Left lobe of liver (tissue), 2 donors: ENCODE measurements at places on chromosomes 1 and 21. TPM values are rescaled to one million over a fixed set of nuclear protein-coding genes. Genes with fewer than 3 reads are reported as not detected.

Gene TMEM61
- not detected for total RNA-seq

- DNase-seq: no peak
Measured at GRCh38 chr1:28535180-28535579, 17.7 kb upstream of the TRNAU1AP start.

DNA sequence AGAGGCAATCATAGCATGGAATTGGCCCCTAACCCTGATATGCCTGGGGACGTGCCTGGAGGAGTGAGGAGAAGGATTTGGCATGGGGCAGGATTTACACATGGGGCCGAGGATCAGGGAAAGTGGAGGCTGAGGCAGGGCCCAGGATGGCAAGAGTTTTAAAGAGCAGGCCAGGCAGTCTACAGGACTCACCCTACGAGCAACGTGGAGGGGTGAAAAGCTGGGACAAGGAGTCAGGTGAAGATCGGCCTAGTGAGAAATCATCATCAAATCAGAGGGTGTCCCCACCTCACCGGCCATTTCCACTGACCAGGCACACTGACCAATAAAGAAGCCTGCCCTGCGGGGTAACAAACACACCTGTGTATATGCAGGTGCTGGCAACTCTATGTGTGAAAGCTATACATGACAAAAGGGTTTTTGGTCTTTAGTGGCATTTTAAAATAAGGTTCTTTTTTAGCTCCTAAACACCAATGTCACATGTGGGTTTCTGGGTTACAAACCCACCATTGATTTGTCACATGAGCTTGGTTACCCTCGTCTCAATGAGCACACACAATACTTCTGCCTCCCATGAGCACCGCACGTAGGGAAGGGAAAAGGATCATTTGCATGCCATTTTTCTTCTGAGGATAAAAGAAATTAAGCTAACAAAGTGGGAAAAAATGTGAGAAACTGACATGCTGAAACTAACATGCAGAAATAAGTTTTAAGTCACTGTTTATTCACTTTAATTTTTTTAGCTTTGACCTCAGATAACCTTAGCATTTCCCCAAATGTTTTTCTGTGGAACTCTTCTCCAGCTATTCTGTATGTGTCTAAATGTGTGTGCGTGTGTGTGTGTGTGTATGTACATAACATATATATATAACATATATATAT, 168.1 kb upstream of the EDN2 start:
- no peak for DNase-seq

Gene PYHIN1
- total RNA-seq: 0.18 TPM

DNA sequence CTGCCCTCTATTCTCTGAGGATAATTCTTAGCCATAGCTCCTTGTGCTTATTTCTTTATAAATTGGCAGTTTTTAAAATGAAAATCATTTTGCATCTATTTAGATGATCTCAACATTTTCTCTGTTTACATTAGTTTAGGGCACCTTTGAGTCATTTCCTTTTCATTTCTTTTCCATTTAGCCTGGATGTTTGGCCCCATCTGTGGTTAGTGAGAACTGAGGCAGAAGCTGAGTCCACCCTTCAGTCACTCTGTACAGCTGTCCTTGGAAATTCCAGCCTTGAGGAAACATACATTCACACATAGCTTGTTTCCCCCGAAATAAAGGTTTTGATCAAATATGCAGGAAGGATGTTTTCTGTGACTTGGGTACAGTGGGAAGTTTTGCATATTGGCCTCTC, 123.7 kb downstream of the NTNG1 start:
- no peak for DNase-seq

Gene CYP2J2
- 61.9 TPM for total RNA-seq

Gene DCST1
- total RNA-seq: 0.13 TPM
